Hypothalamus (tissue), 51 donors: ENCODE measurements at places on chromosomes 1 and 21.

- no peak for DNase-seq
These were observed 57.3 kb upstream of the ZNF648 start for GRCh38 chr1:182118851-182119250.

DNA sequence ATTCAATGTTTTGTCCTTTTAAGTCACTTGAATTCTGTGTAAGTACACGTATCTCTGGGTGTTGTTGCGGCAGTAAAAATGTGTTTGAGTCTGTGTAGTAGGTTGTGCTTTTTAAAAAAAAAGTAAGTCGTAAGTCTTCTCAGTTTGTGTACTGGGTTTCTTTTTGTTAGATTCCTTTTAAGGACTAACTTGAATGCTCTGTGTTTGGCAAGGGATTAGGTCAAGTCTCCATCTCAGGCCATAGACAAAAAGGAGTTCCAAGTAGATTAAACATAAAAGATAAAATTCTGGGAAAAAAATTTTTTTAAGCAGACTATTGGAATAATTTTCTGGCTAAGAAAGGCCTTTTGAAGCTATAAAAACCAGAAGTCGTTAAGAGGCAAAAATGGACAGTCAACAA lies 113.1 kb downstream of the ATP5PO start:
- no peak for DNase-seq

- no peak for DNase-seq
These were observed 52.7 kb upstream of the EIF4G3 start for GRCh38 chr1:21229246-21230000.

GRCh38 chr1:219518168-219518906 lies 94.6 kb downstream of the ZC3H11B start:
- no peak for DNase-seq

DNA sequence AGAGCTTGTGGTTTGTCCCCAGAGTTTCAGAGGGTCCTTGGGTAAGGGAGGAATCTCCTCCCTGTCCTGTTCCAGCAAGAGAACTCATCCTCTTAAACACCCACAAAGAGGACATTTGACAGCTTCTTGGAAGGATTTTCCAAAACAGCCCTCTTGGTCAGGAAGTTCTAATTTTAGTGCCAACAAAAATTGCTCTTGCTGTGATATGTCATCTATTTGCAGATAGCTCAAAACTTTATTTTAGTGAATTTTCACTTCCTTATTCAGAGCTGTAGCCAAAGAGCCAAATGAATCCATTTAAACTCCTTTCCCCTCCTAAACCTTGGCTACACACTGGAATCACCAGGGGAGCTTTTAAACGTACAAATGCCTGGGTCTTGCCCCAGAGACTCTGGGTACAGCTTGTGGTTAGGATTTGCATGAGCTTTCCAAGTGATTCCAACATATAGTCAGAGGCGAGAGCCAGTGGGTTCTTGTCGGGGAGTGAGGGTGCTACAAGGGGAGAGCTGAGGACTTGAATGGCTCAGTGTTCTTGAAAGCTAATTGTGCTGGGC lies 11.8 kb upstream of the RASSF5 start:
- no peak for DNase-seq
